ENCODE measurements at places on chromosomes 11 and 22.

DNA sequence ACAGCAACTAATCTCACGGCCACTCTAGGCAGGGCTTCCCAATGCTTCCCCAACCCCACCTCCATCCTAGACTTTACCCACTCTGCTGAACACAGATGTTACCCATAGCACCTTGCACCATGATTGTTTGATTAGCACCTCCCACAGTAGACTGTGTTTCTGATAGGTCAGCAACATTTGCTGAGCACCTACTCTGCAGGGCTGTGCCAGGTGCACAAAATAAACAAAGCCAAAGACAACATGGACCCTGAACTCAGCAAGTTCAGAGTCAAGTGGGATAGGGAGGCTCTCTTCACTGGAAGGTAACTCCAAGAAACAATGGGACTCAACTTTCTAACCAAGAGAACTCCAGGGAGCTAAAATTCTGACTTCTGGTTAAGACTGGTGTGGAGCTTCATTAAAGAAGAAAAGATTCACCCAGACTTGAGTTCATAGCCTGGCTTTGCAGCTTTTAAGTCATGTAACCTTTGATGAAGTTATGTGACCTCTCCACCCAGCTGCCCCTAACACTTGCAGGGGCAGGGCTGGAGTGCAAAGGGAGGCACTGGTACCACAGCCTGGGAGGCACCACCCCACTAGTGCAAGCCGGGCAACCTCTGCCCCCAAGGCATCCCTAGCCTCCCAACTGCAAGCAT lies 6.7 kb upstream of the RTN4RL2 start:
- no peak for DNase-seq

DNA sequence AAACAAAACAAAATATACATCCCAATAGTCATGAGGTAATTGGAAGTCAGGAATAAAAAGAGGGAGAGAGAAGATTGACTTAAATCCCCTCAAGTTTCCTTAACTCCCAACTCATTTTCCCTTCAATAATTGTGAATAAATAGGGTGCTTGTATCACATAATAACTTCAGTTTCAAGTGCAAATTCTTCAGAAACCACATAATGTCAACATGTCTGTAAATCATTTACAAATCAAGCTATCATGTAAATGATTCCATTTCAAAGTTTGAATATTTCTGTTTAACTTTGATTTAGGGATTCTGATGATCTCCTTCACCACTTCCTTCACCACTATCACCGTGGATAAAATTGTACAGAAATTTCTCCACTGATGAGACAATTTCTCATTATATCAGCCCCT lies 23.2 kb downstream of the CASP5 start:
- no peak for DNase-seq

- DNase-seq, result no peak
Observed at GRCh38 chr11:76265771-76266241, 59.5 kb upstream of the WNT11 start.

DNA sequence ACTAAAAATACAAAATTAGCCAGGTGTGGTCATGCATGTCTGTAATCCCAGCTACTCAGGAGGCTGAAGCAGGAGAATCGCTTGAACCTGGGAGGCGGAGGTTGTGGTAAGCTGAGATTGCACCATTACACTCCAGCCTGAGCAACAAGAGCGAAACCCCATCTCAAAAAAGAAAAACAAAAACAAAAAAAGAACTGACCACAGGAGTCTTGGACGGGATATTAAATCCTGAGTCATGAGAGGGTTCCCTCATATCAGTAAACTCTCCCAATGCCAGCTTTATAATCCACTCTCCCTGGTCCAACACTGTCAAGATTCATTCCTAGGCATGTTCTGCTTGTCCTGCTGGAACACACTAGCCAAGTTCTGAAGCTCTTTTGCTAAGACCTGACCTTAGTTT lies 61.5 kb upstream of the EP300 start:
- DNase-seq, result no peak

GRCh38 chr22:49229483-49230193 lies 598.0 kb downstream of the BRD1 start:
- DNase-seq, result no peak

GRCh38 chr11:35355102-35355749 lies 64.1 kb downstream of the SLC1A2 start:
- DNase-seq, result no peak

DNA sequence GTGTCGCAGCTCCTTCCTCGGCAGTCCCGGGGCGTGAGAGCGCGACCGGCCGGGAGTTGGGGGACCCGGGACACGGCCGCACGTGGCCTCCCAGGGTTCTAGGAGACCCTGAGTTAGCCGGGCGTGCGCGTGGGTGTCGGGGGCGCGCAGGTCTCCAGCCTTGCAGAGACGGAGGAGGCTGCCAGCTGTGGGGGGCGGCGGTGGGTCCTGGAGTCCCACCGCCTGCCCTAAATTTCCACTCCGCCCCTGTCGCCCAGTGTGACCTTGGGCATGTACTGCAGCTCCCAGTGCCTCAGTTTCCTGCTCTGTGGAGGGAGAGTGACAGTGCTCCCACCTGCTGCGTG lies 18.8 kb downstream of the RRP7A start:
- DNase-seq, result no peak

DNA sequence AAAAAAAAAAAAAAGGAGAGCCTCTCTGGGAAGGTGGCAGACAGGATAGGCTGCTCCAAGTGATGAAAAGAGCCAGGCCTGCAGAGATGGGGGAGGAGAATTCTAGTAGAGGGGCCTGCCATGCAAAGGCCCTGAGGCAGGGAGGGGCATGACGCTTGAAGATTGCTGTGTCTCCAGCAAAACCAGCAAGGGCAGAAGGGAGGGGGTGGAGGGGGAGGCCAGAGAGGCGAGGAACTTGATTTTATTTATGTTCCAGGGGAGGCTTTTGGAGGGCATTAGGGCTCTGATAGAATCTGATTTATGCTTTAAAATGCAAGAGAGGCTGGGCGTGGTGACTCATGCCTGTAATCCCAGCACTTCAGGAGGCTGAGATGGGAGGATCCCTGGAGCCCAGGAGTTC lies 16.7 kb upstream of the PACSIN2 start:
- DNase-seq, result no peak

DNA sequence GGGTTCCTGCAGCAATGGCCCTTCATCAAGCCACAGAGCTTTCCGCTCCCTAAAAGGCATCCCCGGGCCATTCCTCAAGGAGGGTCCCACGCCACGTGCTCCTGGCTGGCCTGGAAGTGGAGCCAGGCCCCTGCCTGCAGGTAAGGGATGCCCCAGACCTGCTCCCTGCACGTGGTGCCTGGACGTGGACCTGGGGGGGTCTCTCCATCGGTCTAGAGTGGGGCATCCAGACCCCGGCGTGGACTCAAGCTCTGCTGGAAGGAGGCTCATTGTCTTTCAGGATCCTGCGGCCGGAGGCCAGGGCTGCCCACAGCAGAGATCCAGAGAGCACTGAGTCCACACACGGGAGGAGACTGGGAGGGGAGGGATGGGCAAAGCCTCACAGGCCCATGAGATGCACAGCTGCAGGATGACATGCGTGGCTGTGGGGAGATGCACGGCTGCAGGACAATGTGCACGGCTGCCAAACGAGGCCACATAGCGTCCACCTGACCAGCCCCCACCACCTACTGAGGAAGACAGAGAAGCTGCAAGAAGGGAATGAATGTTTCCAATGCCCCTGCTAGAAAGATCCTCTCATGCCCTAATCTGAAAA lies 236.7 kb downstream of the BRD1 start:
- no peak for DNase-seq

GRCh38 chr11:120911943-120912342 lies 112.0 kb upstream of the TBCEL start:
- no peak for DNase-seq

DNA sequence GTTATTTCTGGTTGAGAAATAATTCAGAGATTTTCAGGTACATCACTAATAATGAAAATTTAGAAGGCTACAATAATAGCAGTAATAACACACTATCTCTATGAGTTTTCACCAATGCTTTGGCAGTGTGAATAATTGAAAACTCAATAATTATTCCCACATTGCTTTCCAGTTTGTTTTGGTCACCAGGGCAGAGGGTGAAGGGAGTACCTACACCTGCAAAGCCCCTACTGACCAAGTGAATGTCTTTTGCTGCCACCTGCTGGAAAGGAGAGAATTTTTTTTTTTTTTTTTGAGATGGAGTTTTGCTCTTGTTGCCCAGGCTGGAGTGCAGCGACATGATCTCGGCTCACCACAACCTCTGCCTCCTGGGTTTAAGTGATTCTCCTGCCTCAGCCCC lies 3.2 kb downstream of the NELL1 start:
- no peak for DNase-seq

DNA sequence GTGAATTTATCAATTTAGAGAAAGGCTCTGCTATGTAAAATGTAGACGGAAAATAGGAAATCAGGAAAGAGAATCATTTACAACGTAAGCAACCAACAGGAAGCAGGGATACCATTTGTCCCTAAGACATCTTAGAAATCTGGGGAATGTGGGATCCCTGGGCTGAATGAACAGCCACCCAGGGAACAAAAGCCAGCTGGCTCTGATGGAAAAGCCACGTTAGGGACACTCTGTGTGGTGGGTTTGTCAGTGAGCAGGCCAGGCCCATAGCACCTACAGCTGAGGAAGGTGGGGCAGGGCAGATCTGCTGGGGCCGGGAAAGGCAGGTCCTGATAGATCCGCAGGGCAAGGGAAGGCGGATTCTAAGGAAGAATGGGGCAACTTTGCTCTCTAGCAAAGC lies 87.1 kb upstream of the CSNK2A3 start:
- no peak for DNase-seq

GRCh38 chr11:113874581-113875233 lies 665 bp downstream of the USP28 start:
- DNase-seq, result no peak

DNA sequence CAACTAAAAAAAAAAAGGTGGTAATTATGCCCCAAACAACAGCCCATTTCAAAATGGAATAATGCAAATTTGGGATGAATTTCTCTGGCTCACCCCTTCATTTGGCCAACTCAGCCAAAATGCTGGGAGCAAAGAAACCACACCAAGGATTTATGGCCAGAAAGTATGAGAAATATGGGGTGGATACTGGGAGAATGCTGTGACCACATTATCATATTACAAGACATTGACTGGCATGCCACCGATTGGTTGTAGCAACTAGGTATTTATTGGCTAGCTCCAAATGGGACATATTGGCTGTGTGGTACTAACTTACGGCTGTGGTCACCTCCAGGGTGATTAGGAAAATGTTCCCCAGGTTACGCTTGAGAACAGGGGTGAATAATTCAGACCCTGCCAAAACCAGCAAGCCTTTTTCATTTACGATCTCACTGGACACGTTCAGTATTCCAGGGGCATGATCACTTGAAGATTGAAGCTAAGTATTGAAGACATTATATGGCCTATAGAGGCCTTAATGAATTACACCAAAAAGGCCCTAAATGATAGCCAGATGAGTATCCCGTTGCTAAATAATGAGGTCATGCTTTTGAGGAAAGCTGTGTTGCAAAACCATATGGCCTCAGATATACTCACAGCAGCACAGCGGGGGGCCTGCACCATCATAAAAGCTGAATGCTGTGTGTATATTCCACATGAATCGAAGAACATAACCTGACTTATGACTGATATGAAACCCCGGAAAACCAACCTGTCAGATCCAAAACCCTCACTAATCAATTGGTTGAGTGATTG lies 3.8 kb upstream of the FDX1 start:
- no peak for DNase-seq

- DNase-seq, result no peak
Observed at GRCh38 chr22:24433828-24434470, 6.5 kb downstream of the ADORA2A start.

DNA sequence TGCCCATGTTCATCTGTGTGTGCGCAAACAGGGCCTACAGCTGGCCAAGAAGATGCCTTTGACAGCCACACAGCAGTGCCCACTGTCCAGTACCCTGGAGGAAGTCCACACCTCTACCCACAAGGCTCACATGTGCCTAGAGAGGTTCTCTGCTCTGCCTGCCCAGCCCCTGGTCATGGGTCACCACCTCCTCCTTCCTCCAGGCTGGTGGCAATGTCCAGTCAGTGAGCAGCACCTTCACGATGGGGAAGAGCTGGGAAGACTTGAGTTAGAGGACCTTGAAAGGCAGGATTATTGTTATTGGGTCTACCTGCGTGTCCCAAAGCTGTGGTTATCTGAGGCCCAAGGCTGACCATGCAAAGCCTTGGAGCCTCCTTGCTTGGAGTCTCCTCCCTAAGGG lies 28.4 kb upstream of the TTC12 start:
- DNase-seq, result no peak

- DNase-seq, result no peak
Observed at GRCh38 chr11:74581954-74582547, 10.3 kb upstream of the POLD3 start.

- DNase-seq, result no peak
Observed at GRCh38 chr11:77287615-77288273, 13.7 kb downstream of the GDPD4 start.

GRCh38 chr11:71434576-71435130 lies 13.5 kb downstream of the DHCR7 start:
- no peak for DNase-seq

DNA sequence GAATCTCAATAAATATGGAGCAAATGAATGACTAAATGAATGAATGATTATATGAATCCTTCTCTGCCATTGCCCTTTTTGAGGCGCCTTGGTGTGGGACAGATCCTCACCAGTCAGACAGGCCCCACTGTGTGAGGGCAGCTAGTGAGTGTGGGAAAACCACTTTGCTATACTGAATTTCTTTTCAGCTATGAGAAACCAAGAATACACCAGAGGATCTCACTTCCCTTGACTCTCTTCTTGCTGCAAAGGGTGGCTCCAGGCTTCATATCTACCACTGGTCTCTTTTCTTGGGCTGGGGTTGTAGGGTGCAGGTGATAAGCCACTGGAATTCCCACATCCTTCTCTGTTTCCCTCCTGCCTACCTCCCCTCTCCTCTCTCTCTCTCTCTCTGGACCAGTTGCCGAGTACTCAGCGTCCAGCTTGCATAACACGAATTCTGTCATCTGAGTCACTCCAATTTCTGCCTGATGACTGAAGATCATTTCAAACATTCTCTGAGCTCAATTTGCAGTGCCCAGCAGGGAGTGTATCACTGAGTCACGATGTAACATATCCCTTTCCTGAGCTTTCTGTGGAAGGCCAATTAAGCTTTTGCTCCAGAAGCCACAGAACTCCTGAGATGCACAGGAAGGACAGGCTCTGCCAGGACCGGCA lies 304.3 kb upstream of the NCAM1 start:
- DNase-seq, result no peak

- no peak for DNase-seq
Observed at GRCh38 chr11:77195071-77195755, 67.2 kb downstream of the MYO7A start.

- DNase-seq, result no peak
Observed at GRCh38 chr11:57396744-57397143, 6.3 kb upstream of the PRG2 start.

- DNase-seq, result no peak
Observed at GRCh38 chr22:30253205-30253852, 6.8 kb upstream of the LIF start.

GRCh38 chr22:49717322-49717919 lies 110.3 kb downstream of the BRD1 start:
- no peak for DNase-seq

- DNase-seq, result no peak
Observed at GRCh38 chr22:17871726-17872458, 97.6 kb upstream of the BID start.

Data from SK-N-MC (cell line).